AG09319 (cell line): ENCODE measurements at places on chromosomes 5 and 9.

DNA sequence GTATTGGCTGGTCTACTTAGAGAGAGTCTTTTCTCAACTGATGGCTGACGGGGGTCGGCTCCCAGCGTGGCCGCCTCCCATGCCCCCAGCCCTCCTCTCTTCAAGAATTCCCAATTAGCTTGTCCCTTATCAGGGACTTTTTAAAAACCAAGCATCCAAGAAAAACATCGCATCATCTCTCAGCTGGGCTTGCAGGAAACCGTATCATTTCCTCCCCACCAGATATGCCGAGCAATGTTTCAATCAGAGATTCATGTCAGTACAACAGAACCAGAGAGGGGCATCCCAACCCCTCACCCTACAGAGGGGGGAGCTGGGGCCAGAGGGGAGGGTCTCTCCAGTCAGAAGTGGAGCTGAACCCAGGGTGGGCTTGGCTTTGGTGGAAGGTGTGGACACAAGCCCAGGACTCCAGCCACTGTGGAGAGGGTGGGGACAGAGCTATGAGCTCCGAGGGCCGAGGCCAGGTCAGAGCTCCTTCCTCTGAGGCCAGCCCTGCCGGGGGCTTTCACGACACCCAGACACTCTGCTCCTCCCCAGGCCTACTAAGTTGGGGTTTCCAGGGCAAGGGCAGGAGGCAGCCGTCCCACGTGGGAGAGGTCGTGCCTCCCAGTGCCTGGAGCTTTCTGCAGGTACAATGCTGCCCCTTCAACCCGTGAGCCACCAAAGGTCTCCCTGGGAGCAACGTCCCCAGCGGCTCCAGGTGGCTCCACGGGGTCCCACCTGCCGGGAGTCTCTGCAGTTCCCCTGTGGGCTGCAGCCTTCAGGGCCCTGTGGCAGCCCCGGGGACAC lies 39.0 kb upstream of the TMEM250 start:
- no peak for DNase-seq

DNA sequence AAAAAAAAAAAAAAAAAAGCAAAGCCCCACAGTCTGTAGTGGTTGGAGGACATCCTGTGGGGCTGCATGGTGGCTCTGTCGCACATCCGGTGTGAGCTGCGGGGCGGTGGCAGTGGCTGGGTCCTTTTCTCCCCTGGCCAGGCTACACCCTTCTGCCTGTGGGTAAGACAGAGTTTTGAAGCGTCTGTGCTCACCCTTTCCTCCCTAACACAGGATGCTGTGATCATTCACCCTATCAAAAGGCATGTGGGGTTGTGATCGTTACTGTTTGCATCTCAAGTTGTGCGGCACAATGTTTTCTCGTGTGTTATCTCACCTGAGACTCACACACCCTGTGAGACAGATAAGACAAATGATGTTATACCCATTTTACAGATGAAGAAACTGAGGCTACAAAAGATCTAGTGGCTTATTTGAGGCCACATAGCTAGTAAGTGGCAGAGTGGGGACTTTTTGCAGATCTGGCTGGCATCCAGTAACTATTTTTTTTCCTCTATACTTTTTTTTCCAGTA lies 17.5 kb downstream of the IRF1 start:
- no peak for DNase-seq

DNA sequence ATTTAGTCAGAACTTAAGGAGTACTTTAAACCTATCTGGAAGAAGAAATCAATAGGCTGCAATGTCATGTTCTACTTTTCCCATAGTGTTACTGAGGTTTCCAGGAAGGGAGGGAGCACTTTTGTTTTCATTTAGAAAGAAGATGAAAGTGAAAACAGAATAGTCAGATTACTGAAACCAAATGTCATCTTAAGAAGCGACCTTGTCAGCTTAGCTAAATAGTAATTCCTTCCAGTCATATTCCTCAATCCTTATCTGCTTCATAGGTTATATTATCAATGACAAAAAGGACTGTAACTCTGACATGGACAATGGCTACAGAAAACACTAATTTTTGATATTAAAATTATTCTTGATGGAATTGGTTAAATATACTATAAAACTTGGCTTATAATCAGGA lies 27.7 kb downstream of the SAR1B start:
- no peak for DNase-seq

GRCh38 chr9:94909250-94909894 lies 182.9 kb downstream of the AOPEP start:
- DNase-seq: no peak

DNA sequence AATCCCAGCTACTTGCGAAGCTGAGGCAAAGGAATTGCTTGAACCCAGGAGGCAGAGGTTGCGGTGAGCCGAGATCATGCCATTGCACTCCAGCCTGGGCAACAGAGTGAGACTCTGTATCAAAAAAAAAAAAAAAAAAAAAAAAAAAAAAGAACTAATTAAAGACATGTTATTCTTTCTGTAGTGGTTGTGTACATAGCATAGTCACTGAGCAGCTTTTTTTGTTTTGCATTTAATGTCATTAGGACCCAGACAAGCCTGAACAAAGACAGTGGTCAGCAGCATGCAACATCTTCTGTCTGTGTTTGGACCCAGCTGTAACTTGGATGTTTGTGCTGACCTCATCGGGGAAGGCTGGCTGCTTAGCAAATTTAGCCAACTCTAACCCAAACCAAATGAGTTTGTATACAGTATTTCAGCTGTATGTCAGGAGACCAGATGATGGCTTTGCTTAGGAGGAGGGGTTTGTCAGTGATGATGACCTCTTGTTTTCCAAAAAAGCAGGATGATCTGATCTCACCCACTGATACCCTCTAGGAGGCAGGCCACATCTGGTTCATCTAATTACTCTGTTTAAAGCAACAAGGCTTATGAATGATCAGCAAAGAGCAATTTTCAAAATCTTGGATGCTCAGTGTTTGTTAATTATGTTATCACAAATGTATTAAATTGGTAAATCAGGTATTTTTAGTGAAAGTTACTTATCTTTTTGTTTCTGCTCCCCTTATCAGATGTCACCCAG lies 39.5 kb downstream of the SNCAIP start:
- DNase-seq: peak; percentile 50

DNA sequence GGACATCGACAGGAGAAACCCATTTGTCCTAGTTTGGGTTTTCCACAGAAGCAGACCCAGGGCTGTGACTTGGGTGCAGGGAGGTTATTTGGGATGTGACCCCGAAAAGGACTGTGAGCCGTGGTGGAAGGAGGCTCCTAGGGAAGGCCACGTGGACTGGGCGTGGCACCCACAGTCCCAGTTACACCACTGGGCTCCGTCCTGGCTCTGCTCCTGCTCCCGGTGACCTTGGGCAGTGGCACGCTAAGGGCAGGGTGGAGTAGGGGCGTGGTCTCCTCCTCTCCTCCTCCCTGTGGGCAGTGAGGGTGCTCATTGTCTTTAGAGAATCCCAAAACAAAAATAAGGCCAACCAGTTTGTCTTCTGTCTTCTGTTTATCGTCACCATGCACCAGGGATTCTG lies 190.1 kb downstream of the GADD45G start:
- no peak for DNase-seq

DNA sequence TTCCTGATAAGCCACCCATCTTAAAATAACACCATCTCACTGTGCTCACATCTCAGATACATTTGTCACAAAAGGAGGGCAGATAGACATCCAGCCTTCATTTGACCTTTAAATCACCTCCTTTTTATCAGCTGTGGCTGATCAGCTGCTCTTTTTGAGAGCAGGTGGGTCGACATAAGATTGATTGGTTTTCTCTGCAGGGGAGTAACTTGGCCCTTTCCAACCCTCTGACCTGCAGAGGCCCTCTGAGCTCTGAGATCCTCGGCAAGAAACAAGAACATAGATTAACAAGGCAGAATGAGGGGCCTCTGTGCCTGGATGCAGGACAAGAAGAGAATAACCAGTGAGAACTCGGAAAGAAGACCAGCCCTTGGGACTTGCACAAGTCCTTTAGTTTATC lies 33.5 kb upstream of the GLRA1 start:
- no peak for DNase-seq

GRCh38 chr5:95045181-95045965 lies 239.5 kb downstream of the MCTP1 start:
- no peak for DNase-seq

GRCh38 chr5:36073595-36074216 lies 7.0 kb upstream of the UGT3A2 start:
- no peak for DNase-seq

DNA sequence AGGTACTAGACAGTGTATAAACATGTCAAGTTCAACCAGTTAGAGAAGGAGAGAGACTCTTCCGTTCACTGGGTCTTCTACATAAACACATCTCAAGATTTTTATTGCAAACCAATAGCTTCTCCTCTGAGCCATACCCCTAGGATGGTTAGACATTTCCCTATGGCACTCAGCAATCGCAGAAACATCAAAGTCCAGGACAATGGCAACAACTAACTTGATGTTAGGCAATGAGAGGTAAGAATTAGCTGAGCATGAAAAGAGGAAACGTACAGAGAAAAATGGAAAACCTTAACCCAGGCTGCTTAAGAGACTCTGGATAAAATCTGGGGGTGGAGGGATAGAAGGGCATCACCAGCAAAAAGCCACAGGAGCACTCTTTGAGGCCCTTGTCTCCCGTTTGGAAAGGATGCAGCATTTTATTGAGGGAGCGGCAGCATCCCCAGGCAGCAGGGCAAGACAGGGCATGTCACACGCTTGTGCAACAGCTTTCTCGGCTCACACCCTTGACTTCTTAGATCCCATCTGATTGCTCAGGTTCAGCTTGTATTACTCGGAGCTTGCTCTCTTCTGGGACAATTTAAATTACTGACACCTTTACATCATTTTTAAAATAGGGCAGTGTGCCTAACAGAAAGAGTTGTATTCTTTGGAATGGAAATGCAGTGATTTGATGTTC lies 8.6 kb upstream of the PSAT1 start:
- no peak for DNase-seq

- no peak for DNase-seq
These were observed 33.8 kb downstream of the RNF180 start for GRCh38 chr5:64199425-64199824.

DNA sequence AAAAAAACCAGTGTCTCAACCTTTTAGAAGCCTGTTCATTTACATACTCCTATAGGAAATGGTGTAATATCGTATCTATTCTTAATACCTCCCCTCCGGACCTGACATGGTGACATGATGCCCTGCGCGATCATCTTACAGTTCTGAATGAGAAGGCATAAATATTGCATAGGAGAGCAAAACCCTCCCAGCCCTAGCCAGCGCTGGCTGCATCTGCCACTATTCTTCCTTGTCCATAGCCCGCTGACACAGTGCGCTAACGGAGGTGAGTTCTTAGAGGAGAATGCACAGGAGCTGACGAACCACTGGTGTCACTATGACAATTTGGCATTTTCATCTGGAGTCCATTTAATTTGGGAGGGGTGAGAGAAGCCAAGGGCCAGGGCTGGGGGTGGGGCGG lies 290.1 kb downstream of the EFNA5 start:
- no peak for DNase-seq

- DNase-seq: no peak
These were observed 19.0 kb downstream of the PNPLA7 start for GRCh38 chr9:137531099-137531765.

DNA sequence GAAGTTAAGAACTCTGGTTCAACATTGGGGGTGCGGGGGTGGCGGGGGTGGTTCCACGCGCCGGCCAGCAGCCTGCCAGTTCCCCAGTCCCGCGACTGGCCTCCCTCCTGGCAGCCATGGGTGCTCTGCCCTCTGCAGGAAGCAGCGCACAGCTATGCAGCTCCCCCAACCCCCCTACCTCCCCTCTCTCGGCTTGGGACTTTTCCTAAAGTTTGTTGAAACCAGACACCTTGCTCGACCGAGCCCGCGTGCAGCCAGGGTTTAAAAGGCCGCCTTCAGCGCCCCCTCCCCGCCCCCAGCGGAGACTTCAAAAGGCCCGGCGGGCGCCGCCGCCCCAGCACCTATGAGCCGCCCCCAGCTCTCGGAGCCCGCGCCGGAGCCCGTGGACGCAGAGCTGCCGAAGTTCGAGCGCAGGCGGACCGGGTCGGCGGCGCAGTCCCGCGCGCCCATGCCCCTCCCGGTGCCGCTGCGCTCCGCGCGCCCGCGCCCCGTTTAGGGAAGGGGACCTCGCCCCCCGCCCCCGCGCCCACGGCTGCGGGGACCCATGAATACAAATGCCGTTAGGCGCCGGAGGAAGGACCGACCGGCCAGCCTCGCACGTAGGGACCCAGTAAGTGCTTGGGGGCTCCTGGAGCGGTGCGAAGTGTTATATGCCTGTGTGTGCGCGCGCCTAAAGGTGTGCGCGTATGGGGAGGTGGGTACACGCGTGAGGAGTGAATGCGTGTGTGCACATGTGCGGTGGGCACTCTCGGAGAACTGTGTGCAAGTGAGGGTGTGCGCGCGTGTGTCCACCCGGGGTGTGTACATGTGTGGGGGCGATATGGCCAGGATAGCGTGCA lies 1.4 kb upstream of the COL27A1 start:
- no peak for DNase-seq

DNA sequence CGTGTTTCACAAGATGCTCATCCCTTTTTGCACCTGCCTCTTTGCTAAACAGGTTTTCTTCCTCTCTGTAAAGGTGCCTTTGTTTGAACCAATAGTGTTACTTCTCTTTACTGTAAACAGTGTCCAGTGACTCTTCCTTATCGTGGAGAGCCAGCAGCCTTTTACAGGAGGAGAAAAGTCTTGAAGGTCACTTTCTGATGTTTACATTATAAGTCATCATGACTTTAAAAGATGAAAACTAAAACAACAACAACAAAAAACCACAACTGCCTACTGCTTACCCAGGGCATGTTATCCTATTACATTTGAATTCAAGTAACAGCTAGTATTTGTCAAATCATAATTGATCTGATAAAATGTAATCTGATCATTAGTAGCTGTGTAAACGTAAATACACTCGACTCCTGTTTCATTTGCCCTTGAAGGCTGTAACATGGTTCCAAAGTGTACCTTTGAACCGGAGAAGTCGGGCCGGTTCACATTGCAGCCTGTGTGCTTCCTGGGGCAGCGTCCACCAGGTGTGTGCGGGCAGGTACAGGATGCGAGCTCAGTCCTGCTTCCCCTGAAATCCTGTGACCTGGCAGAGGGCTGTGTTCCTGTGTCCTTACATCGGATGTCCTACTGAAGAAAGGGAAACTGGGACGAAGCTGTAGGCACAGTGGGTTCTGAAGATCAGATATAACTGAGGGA lies 118.1 kb downstream of the C9orf152 start:
- DNase-seq: no peak

- no peak for DNase-seq
These were observed 44.8 kb downstream of the RALGPS1 start for GRCh38 chr9:126959336-126959735.

- DNase-seq: no peak
These were observed 70.9 kb upstream of the SPOCK1 start for GRCh38 chr5:137570070-137570469.

DNA sequence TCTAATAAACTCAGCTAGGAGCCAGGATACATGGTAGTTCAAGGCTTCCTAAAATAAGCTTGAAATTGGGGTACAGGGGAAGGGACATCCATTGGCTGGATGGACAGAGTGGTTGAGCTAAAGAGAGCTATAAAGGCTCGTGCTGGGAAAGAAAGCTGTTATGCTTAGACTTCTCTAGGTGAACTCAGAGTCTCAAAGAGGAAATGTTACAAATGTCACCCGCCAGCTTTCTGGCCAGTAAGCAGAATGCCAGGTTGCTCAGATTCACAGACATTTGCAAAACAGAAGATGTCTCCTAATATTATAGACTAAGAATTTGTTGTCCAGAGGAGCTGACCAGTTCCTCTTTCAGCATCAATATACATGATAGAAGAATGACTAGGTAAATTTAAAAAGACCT lies 30.6 kb downstream of the STOM start:
- no peak for DNase-seq

GRCh38 chr5:25006237-25006636 lies 361.5 kb upstream of the CDH10 start:
- no peak for DNase-seq
